CD4-positive, alpha-beta T cell treated with Interleukin-15 for 4 hours (primary cell): ENCODE measurements at places on chromosomes 7 and 10.

DNA sequence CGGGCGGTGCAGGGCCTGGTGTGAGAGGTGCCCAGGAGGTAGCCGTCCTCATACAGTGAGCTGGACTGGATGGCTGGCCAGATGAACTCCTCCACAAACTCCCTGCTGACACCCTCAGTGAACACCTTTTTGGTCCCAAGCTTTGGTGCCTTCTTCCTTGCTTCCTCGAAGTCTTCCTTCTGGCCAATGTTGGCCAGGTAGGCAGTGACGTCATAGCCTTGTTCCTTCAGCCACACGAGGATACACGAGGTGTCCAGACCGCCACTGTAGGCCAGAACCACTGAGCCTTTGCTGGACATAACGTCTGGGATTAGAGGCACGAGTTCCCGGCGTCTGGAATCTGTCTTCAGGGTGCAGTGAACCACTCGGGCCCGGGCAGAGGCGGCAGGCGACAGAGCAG is 206.8 kb upstream of the SP4 start:
- no peak for DNase-seq

- DNase-seq, result no peak
Measured at GRCh38 chr7:117612637-117613036, 132.8 kb downstream of the CFTR start.

- DNase-seq, result no peak
Measured at GRCh38 chr7:101510297-101510696, 118.8 kb downstream of the MYL10 start.

- no peak for DNase-seq
Measured at GRCh38 chr7:99010281-99010680, 131.9 kb downstream of the TRRAP start.

- no peak for DNase-seq
Measured at GRCh38 chr7:7331523-7331922, 149.2 kb downstream of the C1GALT1 start.

DNA sequence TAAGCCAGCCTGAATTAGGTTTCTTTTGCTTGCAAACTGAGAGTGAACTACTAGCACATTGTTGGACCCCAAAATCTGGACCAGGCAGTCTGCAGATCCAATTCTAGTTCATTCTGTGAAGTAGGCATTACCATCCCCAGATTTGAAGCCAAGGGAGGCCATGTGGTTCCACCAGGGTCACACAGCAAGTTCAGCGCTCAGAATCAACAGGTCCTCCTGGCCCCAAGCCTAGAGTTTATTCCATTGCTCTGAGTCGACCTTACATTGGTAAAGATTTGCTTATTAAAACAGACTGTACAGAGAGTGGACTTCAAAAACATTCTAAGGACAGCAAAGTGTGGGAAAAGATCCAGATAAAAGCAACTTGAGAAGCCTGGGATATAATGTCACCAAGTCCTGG is 50.9 kb downstream of the AFAP1L2 start:
- DNase-seq, result no peak

- no peak for DNase-seq
Measured at GRCh38 chr7:34755008-34755407, 97.0 kb downstream of the NPSR1 start.

- no peak for DNase-seq
Measured at GRCh38 chr10:97335188-97335619, 675 bp upstream of the FRAT2 start.

DNA sequence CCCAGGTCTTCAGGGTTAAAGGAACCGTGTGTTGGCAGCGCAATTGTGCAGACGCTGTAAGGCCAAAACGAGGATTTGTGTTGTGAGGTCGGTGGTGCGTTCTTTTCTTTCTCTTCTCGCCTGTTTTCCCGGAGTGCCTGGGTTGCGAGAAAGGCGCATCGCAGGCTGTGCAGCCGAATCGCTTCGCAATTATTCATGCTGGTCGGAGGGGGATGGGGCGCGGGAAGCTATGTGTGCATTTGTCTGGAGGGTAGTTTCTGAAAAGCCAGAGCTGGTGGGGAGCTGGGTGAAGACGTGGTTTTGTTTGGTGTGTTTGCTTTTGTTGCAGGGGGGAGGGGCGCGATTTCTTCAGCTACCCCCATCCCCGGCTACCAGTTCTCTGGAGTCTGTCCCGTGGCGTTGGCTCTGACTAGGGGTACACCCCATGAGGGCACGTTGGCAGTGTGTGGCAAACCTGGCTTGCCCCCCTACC is 2.1 kb downstream of the MXI1 start:
- DNase-seq, result peak; percentile 59
